Colonic mucosa (tissue), 4 donors: ENCODE measurements at places on chromosomes 2 and 18. TPM values are rescaled to one million over a fixed set of nuclear protein-coding genes. Genes with fewer than 3 reads are reported as not detected.

The SCN7A gene
- 6.7 TPM for total RNA-seq

- DNase-seq = no peak
Measured at GRCh38 chr2:237198164-237198855, 112.6 kb downstream of the COPS8 start.

DNA sequence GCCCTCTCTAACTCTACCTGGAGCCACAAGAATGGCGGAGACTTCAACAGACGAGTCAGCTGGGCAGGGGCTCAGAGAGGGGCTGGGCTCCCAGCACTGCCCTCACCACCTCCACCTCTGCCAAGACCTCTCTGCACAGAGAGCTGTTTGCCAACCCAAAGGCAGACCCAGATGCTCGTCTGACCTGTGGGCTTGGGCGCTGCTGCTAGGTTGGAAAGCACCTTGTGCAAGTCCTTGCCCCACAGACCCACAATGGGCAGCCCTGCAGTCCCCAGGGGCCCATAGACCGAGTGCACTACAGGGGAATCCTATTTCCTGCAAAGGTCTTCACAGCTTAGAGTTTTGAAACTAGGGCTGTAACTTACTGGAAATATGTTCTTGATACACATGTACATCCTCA is 13.3 kb downstream of the ACKR3 start:
- DNase-seq = no peak

The BOK gene
- 14.1 TPM for total RNA-seq

The IL36G gene
- total RNA-seq = 0.40 TPM
